ENCODE measurements at places on chromosomes 5 and 9.

- no peak for DNase-seq
These were observed 9.5 kb downstream of the CEMIP2 start for GRCh38 chr9:71758785-71759184.

GRCh38 chr5:159223469-159223868 is 14.1 kb upstream of the RNF145 start:
- no peak for DNase-seq

- DNase-seq, result no peak
These were observed 220.3 kb upstream of the DAPK1 start for GRCh38 chr9:87277346-87277745.

DNA sequence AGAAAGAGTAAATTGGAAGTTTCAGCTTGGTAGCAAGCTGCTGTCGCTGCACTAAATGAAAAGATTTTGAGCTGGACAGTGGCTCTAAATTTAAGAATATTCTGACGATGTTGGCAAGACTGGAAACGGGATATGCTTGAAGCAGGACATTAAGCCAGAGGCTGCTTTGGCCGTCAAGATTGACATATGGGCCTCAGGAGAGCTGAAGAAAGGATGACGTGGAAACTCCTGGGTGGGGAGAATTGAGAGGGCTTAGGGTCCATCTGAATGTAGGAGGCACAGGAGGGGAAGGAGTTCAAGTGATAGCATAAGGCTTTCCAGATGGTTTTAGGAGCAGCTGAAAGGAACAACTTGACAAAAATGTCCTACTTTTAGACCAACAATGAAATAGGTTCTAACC is 108.9 kb downstream of the PAPPA start:
- DNase-seq, result no peak

DNA sequence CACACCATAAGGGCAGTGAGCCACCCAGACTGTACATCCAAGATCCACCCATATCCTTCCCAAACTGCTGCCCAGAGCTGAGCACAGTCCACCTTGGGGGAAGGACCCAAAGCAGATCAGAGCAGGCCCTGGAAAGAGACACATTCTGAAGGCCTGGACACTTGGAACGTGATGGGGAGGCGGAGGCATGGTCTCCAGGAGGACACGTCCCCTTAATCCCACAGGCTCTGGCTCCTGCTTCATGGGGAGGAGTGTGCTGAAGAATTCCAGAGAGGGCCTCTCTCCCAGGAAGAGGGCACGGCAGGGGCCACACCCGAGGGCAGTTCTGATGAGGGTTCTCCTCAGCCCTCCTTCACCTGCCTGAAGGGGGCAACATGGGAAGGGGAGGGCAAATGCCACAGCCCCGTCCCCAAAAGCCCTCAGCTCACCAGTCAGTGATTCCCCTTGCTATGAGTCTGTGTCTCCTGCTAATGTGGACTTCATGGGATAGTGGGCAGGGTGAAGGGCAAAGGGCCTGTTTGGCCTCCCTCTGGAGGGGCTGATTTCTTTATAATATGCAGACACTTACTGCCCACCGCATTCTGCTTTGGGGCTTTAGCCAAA is 276.8 kb downstream of the ENC1 start:
- no peak for DNase-seq

- DNase-seq, result no peak
These were observed 19.4 kb downstream of the CCDC171 start for GRCh38 chr9:15572200-15572770.

Data from skeletal muscle cell (primary cell).